ENCODE measurements at places on chromosomes 7 and 10.

DNA sequence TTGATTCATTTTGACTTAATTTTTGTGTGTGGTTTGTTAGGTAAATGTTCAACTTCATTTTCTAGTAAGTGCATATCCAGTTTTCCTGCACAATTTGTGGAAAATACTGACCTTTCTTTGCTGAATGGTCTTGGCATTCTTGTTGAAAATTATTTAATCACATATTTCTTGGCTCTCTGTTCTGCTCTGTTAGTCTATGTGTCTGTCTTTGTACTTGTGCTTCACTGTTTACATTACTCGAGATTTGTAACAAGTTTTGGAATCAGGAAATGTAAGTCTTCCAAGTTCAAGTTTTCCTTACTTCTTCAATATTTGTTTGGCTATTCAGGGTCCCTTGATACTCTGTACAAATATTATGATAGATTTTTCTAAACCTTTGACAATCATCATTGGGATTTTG is 838.2 kb upstream of the POM121L12 start:
- DNase-seq: no peak

DNA sequence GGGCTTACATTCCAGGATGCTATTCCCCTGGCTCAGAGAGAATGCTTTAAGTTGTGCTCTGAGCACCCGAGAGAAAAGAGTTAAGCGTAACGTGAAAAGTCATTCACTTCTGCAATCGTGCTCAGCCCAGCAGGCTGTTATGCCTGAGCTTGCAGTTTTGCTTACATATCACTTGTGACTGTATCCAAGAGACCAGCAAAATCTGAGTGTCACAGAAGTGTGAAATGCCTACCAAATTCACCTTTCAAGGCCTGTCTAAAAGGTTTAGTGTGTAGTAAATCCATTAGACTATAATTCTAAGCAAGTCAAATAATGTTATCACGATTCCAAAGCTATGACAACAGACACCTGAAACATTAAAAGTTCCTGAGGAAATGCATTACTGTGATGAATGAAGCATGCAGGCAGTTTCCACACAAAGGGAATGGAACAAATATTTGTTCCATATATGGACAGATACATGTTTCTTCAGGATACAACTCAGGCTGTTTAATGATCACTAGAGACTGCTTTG is 20.1 kb downstream of the ITGB1 start:
- DNase-seq: no peak

DNA sequence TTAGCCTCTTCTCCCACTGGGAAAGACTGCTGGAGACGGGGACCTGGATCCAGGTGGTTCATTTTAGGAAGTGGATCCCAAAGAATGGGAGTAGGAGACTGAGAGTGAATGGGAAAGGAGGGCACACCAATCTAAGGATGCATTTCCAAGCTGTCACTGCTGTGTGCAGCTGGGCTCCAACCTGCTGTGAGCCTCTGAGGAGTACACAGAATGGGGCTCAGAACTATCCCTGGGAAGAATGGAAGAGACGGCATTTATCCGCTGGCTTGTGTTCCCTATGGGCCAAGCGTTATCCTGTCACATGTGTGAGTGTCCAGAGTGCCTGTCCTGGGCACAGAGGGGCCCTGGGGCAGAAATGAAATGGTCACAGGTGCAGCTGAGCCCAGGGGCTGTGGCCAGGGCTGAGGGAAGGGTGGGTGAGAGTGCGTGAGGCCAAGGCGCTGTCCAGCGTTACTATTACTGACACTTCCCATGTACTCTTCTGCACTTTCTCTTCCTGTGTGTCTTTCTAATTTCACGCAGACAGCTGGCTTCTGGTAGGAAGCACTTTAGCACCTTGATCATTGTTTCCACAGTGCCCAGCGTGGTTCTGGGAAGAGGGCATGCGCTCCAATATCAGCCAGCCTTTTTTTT is 35.4 kb upstream of the PODXL start:
- DNase-seq: no peak

DNA sequence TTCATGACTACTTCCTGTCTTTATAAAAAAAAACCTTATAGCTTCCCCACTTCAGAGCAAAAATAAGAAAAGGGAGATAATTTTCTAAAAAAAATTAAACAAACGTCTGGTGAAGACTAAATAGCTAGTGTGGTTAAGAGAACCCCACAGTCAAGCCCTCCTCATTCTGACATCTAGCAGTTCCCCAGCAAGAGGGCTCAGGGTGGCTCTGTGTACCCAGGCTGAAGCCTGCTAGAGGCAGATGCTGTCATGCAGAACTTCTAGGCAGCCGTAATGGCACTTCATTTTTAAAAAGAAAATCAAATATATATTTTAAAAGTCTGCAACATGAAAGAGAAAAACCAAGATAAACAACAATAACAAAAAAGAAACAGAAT is 223.1 kb upstream of the KLF14 start:
- DNase-seq: no peak

- no peak for DNase-seq
Measured at GRCh38 chr10:94344522-94345122, 18.1 kb downstream of the NOC3L start.

DNA sequence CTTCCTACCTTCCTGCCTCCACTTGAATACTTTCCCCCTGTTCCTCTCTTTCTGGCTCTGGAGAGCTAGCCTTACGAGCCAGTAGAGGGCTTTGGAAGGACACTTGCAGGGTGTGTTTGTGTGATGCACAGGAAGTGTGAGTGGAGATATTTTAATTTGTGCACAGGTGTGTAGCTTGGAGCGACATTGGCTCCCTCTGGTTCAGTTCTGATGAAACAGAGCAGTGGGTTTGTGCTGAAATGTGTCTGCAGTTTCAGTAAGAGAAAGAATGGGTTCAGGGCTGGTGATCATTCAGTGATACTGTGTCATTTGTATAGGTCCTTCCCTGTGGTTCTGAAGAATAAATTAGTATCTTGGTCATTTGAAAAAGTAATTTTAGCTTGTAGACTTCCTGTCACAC is 86.9 kb downstream of the SND1 start:
- DNase-seq: no peak

DNA sequence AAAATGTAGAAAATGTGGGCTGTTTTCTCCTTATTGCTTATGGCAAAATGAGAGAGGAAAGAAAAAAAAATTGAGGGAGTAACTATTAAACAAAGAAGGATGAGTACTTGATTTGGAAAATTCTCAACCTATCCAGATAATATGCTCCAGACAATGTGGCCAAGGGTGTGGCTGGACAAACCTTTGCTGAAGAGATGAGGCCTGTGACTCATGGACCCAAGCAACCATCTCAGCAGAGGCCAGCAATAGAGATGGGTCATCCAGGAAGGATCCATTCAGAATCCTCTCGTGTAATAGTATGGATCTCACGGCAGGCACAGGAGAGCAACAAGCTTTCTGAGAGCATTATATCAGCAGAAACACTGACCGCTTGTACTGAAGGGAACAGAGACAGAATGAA is 120.3 kb upstream of the CELF2 start:
- no peak for DNase-seq

DNA sequence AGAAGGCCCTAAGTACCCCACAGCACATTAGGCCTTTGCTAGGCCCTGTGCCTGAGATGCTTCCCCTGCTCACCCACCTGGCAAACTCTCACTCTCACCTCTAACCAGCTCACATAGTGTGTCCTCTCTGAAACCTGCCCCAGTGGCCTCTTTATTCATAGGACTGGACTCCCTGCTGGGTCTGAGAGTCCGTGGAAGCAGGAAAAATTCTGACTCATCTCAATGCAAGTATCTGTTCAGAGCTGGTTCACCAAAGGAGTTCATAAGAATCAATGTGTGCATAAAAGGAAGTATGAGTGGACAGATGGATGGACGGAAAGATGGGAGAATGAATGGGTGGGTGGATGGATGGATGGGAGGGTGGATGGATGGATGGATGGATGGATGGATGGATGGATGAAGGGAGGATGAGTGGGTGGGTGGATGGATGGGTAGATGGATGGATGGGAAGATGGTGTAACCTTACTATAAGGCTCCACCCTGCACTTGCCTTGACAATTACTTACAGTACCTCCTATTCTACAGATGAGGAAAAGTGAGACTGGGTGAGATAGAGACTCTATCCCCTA is 111.2 kb upstream of the ZMIZ1 start:
- DNase-seq: no peak

GRCh38 chr10:104657457-104657856 is 16.4 kb downstream of the SORCS3 start:
- DNase-seq: no peak

- DNase-seq: no peak
Measured at GRCh38 chr10:74877898-74878297, 51.5 kb downstream of the KAT6B start.
